Fibroblast of upper back skin (primary cell): ENCODE measurements at places on chromosomes 4 and X.

- no peak for DNase-seq
Observed at GRCh38 chrX:69076088-69076487, 89.2 kb downstream of the PJA1 start.

- DNase-seq = no peak
Observed at GRCh38 chr4:15868111-15868510, 70.4 kb downstream of the FGFBP1 start.

DNA sequence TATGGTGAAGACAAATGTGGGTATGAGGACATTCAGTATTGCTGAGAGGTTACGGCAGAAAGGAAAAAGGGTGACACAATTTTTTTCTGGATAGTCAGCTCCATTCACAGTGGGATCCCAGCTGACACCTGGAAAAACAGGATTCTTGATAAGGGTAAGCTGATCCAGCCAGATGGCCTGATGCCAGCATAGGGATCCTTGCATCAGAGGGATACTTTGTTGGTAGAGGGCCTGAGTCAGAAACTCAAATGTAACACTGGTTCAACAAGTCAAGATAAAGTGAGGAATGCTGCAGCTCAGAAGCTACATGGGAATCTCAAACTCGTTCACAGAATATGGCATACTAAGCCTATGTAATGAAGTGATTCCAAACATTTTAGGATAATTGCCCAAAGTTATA lies 726.7 kb downstream of the C4orf33 start:
- peak; percentile 51 for DNase-seq

GRCh38 chr4:76801621-76802235 lies 96.2 kb downstream of the SOWAHB start:
- peak; percentile 68 for DNase-seq

GRCh38 chr4:110505440-110505839 lies 29.5 kb downstream of the ENPEP start:
- no peak for DNase-seq
